ENCODE measurements at places on chromosomes 4 and X.
A peak's percentile ranks its signal among the peaks of the same experiment; 100 is the strongest.

DNA sequence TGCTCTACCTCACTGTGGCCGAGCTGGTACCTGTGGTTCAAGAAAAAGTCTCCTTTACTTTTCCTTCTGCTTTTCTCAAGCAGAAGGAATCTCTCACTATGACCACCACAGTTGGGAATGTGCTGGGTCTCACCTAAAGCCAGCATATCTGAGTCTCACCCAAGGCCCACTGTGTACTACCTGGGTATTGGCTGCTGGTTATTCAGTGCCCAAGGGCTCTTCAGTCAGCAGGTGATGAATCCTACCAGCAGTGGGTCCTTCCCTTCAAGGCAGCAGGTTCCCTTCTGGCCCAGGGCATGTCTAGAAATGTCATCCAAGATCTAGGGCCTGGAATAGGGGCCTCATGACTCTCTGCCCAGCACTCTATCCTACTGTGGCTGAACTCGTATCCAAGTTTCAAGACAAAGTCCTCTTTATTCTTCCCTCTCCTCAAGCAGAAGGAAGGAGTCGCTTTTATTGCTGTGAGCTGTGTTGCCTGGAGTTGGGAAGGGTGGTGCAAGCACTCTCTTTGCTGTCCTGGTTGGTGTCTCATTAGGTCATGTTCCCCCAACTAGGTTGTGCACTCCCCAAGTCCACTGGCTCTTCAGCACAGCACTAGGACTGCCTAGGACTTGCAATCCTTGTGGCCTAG is 6.1 kb downstream of the CXCL10 start:
- DNase-seq = no peak

DNA sequence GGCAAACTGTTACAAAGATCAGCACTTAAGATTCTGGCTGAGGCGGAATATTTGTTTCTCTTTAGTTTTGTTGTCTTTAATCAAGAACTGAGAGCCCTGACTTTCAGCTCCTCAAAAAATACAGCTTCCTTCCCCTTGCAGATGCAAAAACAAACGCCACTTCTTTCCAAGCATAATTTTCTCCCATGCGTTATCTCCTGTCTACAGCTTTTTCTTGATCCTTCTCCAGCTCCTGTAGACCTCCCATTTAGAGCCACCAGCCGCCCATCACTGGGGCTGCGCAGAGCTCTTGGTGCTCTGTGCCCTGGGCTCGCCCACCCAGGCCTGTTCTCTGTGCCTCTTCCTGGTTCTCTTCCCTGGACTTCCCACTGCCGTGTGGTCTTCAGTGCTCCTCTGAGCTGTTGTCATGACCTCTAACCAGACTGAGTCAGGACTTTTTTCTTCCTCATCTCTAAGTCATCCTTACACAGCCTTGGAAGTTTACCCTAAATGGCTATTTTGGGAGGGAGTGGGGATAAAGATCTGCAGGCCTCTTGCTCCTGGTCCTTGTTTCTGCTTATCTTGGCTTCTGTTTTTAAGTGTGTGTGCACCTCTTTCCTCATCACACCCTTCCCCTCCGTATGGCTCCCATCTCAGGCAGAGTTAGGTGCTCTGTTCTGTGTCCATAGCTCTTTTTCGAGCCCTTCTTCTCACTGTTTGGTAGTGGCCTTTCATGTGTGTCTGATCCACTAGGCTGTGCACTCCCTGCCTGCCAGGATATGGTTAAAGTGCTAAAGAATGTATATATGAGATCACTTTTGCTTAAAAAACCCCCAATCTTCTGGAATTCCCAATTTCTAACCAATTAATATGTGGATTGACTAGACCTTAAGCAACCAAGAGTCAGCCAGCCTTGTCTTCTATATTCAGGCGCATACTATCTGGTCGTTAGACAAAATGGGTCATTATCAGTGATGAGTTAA is 122.5 kb downstream of the PTTG2 start:
- no peak for DNase-seq

DNA sequence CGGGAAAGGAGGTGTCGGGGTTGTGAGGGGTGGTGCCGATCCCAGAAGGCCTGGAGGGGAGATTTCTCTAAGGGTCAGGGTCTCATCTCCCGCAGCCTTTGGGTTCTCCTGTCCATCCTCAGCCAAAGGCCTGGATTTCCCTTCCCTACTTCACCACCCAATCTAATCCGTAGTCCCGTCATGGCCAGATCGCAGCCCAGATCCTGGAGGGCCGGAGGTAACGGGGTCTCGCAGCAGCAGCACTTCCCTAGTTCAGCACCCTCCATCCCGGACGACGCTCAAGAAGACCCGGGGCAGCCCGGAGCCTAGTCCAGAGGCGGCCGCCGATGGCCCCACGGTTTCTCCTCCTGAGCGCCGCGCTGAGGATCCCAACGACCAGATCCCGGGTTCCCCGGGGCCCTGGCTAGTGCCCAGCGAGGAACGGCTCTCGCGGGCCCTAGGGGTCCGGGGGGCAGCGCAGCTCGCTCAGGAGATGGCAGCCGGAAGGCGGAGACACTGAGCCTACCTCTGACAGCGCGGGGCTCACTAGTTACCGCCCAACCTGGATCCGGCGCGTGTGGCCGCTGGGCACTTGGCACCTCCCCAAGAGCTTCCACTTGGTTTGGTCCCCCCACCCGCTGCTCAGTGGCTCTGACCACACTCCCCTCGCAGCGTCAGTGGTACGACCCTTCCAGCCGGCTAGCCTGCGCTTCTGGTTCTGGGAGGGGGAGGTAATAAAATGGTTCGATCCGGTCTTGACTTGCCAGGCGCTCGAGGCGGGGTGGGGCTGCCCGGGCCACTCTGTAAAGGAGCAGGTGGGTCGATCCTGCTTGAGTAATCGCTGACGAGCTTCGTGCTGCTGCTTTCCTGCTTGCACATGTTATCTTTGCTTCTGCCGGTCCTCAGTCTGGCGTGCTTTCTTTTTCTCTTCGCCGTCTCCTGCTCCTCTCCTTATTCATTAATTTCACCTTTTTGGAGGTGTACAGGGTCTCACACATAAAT is 3.6 kb downstream of the MAGIX start:
- DNase-seq = peak; percentile 88

- DNase-seq = no peak
These were observed 1080.3 kb downstream of the CCSER1 start for GRCh38 chr4:91207535-91207934.

GRCh38 chrX:154758696-154759095 is 4.0 kb upstream of the DKC1 start:
- no peak for DNase-seq

- DNase-seq = no peak
These were observed 299.5 kb upstream of the CLNK start for GRCh38 chr4:10983885-10984640.

GRCh38 chr4:152374153-152374552 is 161.7 kb downstream of the FBXW7 start:
- no peak for DNase-seq

- no peak for DNase-seq
These were observed 67.0 kb upstream of the GPC4 start for GRCh38 chrX:133482056-133482952.

DNA sequence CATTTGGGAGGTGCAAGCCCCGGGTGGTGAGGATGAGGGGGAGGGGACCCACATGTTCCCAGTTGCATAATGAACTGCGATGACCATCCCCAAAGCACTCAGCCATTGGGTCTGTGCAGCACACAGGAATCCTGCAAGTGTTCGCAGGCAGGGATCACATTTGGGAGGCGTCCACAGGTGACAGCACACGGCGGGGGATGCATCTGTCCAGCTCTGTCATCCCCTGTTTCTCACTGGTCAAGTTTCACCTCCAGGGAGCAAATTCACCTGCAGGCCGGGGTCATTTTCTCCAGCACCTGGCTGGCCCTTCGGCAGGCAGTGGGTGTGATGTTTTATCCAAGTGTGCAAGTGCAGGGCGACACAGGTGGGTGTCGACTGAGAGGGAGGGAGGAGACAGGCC is 33.3 kb upstream of the SORCS2 start:
- no peak for DNase-seq

GRCh38 chrX:106774981-106775380 is 27.5 kb upstream of the TBC1D8B start:
- no peak for DNase-seq

GRCh38 chr4:79922011-79922410 is 151.0 kb downstream of the ANTXR2 start:
- no peak for DNase-seq

DNA sequence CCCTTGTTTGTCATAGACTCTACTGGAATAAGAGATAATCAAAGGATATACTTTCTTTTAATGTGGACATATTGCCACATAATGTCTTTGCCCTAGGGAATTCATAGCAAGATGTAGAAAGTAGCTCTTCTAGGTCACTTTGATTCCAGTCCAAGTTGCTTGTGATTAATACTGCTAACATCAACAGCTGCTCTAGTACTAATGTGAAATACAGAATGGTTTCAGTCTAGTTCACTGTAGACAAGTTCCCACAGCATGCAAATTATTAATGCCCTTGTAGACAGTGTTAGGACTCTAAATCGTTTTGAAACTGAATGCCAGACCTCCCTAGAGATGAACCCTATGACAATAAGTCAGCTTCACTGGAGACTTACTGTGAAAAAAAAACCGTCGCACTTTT is 494.6 kb upstream of the ATOH1 start:
- DNase-seq = no peak

DNA sequence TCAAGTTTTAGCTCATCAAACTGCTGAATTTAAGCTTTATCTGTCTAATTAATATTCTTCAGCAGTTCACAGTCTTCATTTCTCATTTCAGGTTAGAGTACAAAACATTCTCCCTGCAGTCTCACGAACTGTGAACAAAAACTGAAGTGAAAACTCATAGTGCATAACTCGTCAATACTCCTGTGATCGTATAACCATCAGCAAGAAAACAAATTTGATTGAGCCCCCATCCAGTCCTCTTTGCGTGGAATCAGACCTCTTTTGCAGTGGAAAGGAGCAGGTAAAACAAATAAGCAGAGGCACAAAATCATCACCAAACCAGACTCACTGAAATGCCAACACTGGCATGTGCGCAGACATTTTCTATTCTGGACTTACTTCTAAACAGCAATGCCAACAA is 12.7 kb downstream of the ADAM29 start:
- DNase-seq = no peak

GRCh38 chr4:67702166-67702565 is 1.2 kb upstream of the UBA6 start:
- DNase-seq = no peak

- no peak for DNase-seq
These were observed 3.7 kb upstream of the RHOH start for GRCh38 chr4:40193016-40193571.

DNA sequence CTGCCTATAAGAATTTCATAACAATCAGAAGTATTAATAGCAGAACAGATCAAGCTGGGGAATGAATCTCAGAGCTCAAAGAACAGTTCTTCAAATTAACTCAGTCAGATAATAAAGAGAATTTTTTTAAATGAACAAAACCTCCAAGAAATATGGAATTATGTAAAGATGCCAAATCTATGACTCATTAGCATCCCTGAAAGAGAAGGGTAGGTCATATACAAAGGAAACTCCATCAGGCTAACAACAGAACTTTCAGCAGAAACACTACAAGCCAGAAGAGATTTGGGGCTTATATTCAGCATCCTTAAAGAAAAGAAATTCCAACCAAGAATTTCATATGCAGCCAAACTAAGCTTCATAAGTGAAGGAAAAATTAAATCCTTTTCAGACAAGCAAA is 28.6 kb downstream of the CBR4 start:
- DNase-seq = no peak

GRCh38 chr4:14368391-14368790 is 633.9 kb upstream of the CPEB2 start:
- no peak for DNase-seq

- DNase-seq = peak; percentile 78
These were observed at the start of the genes HTT and HTT-AS for GRCh38 chr4:3074078-3074845. HTT (plus strand) TSS chr4:3074681; CDS start chr4:3074826, 145 bp downstream. HTT-AS (minus strand) TSS chr4:3074538.

- DNase-seq = no peak
These were observed 18.2 kb upstream of the PLAC1 start for GRCh38 chrX:134676436-134676835.

- no peak for DNase-seq
These were observed 101.8 kb downstream of the AGTR2 start for GRCh38 chrX:116272322-116272721.

DNA sequence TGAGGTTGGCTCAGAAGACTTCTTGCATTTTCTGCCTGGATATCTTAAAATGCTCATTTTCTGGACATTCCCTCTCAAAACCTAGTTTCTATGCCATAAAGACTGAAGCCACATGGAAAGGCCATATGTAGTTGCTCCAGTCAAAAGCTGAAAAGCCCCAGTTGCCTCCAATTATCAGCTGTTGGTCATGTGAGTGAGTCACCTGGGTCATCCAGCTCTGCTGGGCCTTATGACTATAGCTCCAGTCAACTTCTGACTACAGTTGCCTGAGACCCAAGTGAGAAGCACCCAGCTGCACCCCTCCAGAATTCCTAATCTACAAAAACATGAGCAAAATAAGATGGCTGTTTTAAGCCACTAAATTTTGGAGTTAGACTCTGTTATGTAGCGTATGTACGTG is 41.9 kb downstream of the HELQ start:
- DNase-seq = no peak

- DNase-seq = no peak
These were observed 317.5 kb downstream of the DHRSX start for GRCh38 chrX:2183193-2183725.

- DNase-seq = no peak
These were observed 12.0 kb downstream of the CCKAR start for GRCh38 chr4:26478330-26478729.

DNA sequence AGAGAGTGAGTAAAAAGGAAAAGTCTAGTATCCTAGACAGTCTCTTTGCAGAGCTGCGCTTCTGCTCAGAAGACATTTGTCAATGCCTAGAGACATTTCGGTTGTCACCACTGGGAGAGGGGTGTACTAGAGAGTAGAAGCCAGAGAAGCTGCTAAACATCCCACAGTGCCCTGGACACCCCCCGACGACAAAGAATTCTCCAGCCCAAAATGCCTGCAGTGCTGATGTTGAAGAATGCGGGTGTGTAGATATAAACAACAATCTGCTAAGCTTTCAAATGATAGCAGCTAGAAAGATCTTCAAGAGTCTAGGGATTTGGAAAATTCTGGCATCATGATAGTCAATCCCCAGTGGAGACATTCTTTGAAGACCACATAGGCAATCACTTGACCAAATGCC is 90.1 kb downstream of the PALLD start:
- DNase-seq = no peak

GRCh38 chr4:55080174-55080865 is 45.1 kb downstream of the KDR start:
- no peak for DNase-seq

DNA sequence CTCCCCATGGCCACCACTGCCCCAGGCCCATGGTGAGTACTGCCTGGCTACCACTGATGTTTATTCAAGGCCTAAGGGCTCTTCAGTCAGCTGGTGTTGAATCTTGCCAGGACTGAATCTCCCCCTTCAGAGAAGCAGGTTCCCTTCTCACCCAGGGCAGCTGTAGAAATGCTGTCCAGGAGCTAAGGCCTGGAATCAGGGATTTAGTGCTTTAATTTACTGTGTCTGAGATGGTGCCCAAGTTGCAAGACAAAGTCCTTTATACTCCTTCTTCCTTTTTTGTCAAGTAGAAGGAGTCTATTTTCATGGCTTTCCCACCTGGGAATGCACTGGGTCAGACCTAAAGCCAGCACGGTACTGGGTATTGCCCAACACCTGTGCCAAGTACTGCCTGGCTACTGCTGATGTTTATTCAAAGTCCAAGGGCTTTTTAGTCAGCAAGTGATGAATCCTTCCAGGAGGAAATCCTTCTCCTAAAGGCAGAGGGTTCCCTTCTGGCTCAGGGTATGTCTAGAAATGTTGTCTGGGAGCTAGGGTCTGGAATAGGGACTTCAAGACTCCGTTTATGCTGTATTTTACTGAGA is 117.6 kb upstream of the ATOH1 start:
- DNase-seq = no peak
